Stimulated activated CD4-positive, alpha-beta T cell treated with anti-CD3 and anti-CD28 coated beads, TNF-alpha, amount 100 ng/mL, for 4 hours (primary cell): ENCODE measurements at places on chromosomes 6 and 20.

DNA sequence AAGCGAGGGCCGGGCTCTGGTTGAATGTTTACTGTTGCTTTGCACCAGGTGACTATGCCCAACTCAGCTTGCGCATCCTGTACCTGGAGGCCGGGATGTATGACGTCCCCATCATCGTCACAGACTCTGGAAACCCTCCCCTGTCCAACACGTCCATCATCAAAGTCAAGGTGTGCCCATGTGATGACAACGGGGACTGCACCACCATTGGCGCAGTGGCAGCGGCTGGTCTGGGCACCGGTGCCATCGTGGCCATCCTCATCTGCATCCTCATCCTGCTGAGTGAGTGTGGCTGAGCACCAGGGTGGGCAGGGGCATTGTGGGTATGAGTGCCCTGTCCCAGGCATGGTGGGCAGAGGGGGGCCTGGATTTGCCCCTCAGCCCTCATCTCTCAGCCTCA is 136.1 kb downstream of the TAF4 start:
- no peak for DNase-seq

GRCh38 chr6:159981403-159982245 is 12.7 kb downstream of the IGF2R start:
- DNase-seq, result no peak

- peak; percentile 43 for DNase-seq
Measured at GRCh38 chr6:33694401-33694931, 17.0 kb downstream of the UQCC2 start.

DNA sequence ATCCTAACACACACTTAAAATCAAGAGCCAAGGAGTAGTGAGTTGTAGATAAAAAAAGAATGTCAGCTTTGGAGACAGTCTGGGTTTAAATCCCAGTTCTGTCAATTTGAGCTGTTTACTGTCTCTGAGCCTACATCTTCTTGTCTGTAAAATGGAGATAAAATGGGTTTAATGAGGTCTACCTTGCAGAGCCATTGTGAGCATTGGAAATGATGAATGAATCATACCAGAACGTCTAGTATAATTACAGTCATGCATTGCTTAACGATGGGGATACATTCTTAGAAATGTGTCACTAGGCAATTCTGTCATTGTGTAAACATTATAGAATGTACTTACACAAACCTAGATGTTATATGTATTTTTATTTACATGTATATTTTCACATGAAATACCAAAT is 17.6 kb upstream of the SGK2 start:
- DNase-seq, result no peak

DNA sequence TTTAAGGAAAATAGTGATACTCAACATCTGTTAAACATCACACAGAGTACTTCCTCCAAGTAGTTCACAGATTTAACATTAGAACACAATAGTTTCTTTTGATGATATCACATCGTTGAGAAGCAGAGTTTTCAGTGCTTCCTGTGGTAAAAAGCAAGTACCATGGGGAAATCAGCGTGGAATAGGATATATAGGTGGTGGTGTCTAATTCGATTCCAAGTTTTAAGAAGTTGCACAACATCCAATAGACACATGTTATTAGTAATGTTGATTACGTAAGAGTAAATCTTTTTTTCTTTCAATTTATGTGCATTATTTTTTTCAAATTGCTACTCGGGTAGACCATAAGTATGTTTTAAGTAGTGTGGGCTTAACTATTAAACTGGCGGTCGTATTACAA is 360.7 kb downstream of the NKAIN2 start:
- DNase-seq, result no peak

- no peak for DNase-seq
Measured at GRCh38 chr6:105211831-105212230, 32.0 kb upstream of the POPDC3 start.

DNA sequence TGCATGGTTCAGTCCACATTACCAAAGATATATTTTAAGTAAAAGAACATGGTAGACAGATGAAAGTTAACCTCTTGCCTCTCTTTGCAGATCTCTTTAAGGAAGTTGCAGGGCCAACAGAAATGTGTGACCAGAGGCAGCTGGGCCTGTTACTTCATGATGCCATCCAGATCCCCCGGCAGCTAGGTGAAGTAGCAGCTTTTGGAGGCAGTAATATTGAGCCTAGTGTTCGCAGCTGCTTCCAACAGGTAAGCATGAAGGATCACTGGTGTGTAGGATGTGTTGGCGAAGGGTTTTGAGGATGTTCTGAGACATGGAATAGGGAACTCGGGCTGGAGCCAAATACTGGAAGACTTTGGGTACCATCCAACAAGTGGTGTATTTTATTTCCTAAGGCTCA is 508.6 kb downstream of the UTRN start:
- no peak for DNase-seq

DNA sequence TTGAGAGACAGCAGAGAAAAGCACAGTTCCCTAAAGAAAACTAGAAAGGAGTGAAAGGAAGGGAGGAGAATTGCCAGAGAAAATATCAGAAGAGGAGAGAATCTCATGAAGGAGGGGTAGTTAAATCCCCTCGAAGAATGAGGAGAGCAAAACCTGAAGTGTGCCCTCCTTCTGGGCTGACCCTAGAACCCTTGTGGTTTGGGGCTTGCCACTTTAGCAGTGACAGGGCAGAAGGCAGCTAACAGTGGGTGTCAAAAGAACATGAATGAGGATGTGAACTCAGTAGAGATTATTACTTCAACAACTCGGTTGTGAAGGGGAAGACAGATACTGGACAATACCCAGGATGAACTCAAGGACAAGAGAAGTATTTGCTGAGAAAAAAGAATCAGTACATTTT is 73.6 kb downstream of the RALGAPA2 start:
- DNase-seq, result no peak

GRCh38 chr6:116763906-116764628 is 1.5 kb downstream of the FAM162B start:
- no peak for DNase-seq

GRCh38 chr6:132713352-132714134 is at the start of gene VNN1:
VNN1 (minus strand) TSS chr6:132714055; CDS start chr6:132714035, 20 bp downstream.
- no peak for DNase-seq

- no peak for DNase-seq
Measured at GRCh38 chr6:37840143-37840939, 20.8 kb downstream of the ZFAND3 start.

DNA sequence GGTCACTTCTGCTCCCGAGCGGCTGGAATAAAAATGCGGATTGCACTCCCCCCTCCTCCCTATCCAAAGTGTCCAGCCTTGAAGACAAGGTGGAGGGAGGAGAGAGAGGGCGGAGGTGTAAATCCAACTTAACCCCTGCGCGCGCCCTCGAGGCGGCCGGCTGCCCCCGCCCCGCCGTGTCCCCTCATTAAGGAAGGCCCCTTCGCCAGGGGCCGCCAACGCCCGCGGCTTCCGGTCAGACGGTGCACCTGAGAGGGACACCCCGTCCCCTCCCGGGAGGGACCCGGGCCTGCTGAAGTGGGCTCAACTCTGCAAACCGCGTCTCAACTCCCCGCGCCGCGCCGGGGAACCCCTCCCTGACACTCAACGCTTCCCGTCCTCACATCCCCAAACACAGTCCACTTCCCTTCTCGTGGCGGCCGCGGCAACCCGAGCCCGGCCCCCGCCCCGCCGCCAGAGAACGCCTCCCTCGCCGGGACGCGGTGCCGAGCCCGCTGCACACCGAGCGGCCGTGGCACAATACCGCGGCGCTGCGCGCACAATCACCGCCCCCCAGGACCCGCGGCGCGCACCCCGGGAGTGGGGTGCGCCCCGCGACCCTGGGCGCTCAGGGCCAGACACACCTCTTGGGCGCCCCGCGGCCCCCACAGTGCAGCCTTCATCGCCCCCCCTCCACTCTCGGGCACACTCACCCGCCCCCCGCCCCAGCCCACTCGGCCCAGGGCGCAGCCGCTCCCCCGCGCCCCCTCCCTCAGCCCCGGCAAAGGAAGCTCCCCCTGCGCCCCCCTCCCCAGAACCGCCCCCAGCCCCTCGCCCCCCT is 102.5 kb downstream of the NOL4L start:
- DNase-seq, result no peak

DNA sequence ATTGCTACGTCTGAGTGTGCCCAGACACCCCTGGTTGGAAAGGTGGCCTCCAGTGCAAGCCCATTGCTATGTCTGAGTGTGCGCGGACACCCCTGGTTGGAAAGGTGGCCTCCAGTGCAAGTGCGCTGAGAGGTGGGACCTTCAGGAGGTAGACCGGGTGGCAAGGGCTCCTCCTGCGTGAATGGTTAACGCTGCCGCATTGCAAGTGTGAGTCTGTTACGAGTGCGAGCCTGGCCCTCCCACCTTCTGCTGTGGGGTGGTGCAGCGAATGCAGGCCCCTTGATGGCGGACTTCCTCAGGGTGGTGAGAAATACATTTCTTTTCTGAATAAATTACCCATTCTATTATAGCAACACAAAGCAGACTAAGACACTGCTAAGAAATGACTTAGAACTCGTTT is 208.8 kb downstream of the DLL1 start:
- DNase-seq, result no peak

- DNase-seq, result no peak
Measured at GRCh38 chr20:5045906-5046305, 44.6 kb upstream of the SLC23A2 start.

DNA sequence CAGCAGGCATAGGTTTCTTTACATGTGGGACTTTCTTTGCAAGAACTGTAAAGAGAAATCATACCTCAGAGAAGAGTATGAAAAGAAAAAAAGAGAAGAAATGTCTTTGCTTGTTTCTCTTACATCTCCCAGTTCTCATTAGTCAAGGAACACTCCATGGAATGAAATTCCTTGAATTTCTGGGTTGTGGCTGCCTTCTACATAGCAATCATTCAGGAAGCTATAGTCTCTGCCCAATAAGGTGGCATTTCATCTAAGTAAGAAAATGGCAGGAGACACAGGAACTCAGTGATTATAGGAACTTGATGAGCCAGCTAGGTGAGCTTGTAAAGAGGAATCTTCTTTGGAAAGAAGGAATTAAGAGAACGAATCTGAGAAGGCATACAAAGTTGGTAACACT is 197.0 kb upstream of the FKBP1C start:
- DNase-seq, result no peak

DNA sequence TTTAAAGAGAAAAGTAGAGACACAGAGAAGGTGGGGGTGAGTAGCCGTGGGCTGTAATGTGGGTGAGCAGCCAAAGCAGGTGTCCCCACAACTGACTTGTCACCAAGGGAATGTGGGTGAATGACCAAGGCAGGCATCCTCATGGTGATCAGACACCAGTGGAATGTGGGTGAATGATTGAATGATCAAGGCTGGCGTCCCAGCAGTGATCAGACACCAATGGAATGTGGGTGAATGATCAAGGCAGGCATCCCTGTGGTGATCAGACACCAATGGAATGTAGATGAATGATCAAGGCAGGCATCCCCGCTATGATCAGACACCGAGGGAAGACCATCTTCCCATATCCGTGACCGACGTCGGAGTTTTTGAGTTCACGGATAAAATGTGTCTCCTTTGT is 49.8 kb upstream of the OR14J1 start:
- DNase-seq, result no peak

DNA sequence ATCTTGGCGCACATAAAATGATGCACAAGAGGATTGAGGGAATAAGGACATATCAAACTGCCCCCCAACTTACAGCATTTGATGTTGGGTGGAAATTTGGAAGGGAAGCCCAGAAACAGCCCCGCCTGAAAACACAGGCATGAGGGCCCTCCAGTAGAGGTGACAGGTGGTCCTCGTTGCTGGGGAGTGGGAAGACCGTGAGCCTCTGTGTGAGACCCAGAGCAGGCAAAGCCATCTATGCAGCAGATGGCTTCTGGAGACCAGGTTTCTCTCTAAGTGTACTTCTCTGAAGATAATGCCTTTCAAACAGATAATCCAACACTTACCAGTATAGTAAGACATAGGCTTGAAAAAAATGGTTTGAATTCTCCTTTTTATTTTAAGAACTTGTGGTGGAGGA is 132.2 kb upstream of the INSM1 start:
- no peak for DNase-seq

GRCh38 chr20:32497589-32498224 is 87.4 kb downstream of the NOL4L start:
- DNase-seq, result no peak

DNA sequence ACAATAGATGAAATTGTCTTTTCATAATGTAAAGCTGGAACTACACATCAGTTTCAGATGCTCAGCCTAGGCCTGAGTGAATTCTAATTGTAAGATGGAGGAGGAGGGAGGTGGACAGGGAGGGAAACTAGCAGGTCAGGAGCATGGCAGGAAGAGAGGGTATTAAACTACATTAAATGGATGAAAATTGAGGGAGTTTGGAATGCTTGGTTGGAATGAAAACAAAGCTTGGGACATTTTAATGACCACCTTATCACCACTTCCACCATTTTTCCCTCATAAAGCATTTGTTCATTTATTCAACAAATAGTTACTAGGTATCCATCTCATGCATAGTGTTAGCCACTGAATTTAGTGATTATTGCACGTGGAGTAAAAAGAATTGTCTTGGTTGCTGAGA is 65.0 kb downstream of the KIZ start:
- no peak for DNase-seq

DNA sequence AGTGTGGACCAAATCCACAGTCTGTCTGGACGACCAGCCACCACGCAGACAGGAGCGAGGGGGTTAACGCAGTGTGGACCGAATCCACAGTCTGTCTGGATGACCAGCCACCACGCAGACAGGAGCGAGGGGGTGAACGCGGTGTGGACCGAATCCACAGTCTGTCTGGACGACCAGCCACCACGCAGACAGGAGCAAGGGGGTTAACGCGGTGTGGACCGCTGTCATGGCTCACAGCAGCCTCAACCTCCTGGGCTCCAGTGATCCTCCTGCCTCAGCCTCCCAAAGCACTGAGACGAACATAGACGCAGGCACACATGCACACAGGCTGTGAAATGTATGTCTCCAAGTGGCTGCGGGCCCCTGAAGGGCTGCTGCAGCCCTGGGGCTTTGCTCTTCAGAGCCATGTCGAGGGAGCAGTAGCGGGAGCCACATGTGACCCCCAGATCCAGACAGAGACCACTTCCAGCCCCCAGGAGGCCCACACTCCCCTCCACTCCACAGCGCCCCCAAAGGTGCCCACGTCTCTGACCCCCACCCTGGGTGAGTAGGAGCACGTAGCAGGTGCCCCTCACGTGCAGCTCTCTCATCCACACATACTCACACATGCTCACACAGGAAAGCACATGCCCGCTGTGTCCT is 98.1 kb downstream of the YTHDF1 start:
- no peak for DNase-seq

GRCh38 chr6:13445005-13445743 is 42.2 kb downstream of the GFOD1 start:
- no peak for DNase-seq

DNA sequence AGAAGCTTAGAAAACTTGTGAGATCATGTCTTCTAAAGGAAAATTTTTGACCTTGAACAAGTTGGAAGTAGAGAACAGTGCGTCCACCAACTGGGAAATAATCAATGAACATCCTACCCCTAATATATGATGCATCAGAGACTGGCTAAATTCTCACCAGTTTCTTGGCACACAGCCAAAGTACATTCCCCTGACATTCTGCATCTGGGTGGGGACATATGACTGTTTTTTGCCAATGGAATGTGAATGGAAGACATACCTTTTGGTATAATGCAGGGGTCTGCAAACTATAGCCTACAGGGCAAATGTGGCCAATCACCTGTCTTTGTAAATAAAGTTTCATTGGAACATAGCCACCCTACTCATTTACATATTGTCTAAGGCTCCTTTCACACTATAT is 84.7 kb downstream of the HAO1 start:
- DNase-seq, result no peak
